ENCODE measurements at places on chromosomes 7 and 10.

DNA sequence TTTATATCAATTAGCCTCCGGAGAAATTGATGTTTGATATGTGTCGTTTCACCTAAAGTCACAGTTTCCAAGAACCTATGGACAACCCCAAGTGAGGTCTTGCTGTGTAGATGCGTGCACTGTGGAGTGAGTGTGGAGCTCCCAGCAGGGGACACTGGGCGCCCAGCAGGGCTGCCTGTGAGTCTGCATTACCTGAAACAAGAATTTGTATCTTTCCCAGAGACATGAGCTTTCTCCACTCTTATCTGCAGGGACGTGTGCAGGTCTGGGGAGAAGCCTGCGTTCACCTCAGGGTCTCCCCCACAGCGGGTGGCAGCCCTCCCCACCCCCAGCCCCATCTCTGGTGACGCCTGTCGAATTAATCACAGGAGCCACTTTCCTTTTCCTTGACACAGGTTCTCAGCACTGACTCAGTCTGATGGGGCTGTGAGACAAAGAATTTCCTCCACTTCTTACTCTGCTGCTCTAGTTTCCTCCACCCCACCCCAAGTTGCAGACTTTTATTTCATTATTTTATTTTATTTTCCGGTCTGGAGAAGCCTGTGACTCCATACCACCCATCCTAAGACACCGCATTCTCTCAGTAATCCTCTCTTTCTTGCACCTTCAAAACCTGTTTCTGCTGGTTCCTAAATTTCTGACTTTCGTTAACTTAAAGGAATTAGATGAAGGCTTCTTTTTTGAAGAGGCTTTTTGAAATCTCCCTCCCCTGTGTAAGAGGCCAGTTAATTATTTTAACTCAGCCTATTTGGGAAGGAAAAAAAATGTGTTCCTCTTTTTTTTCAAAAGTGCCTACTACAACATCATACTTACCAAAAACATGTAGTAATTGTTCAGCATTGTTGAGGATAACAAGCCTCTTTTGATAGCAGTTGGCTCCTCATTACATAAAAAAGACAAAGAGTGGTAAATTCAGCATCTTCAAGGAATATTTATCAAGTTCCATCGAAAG, 17.0 kb upstream of the INSIG1 start:
- no peak for DNase-seq

GRCh38 chr7:157840914-157841772, 504.3 kb downstream of the DNAJB6 start:
- no peak for DNase-seq

DNA sequence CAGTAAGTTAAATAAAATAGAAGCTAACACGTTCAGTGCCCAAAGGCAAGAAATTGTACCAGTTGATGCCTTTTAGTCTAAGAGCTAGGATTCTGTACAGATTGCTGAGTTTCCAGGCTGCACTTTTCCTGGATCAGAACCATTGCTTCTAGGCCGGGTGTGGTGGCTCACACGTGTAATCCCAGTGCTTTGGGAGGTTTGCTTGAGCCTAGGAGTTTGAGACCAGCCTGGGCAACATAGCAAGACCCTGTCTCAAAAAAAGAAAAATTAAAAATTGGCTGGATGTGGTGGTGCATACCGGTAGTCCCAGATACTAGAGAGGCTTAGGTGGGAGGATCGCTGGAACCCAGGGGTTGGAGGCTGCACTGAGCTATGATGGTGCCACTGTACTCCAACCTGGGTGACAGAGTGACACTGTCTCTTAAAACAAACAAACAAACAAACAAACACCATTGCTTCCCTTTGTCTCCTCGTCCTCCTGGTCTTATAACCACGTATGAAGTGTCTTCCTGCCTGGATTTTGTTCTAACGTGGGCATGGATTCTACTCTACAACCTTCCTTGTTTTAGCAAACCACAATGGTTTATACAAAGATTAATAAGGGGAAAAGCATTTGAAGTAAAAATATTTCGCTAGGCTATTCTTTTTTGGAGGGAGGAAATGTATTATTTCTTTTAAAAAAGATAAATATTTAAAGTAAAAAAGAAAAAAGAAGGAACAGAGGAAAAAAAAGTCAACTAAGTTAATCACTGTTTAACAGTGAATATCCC, 9.7 kb upstream of the CCNY start:
- DNase-seq, result no peak

DNA sequence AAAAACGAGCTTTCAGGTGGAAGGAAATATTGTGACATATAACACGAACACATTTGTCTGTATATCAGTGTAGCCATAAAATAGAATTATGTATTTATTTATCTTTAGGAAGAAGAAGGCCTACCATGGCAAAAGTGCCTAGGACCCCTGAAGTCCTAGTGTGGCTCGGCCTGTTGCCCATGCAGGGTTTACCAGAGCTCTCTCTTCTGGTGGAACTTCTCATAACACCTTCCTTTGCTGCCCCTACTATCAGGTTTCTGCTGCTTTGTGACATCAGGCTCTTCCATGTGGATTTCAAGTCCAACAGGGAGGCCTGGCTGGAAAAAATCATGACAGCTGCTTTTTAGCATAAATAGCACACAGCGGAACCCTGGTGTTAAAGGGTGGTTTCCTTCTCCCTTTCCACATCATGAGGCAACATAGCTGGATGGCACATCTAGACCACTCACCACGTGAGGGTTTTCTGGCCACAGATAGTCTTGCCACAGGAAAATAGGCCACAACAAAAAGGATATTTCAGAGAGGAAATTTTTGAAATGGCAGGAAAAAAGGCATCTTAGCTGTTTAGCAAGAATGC, 44.8 kb upstream of the ADO start:
- no peak for DNase-seq

DNA sequence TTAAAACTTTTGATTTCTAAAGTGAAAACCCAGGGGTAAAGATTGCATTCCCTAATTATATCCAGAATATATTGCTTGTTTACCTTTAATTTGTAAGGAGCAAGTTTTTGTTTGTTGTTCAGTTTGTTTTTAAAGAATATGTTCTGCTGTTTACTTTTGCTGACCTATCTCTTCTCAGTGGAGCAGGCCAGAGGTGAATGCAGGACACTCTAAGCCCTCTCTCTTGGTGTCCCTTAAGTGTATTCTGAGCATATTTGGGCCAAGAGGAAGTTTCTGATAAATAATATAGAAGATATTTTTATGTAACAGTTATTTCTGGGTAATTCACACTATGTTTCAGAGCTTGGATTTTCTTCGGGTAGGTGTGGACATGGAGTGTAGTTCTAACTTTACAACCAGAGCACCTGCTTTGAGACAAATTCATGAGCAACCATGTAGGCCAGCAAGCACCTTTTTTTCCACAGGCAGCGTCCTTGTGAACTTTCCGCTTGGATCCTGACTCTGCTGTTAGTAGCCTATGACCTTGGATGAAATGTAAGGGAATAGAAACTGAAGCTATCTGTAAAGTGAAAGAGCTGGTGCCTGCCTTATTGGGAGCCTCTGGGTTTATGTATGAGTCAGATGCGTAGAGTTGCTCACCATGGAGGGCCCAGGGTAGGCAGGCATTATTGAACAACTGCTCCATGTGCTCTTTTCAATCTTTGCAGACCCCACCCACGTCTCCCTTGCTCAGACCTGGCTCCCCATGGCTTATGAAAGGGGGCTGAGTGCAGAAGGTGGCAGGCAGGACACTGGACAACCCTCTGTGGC, 16.1 kb downstream of the OGDH start:
- no peak for DNase-seq

DNA sequence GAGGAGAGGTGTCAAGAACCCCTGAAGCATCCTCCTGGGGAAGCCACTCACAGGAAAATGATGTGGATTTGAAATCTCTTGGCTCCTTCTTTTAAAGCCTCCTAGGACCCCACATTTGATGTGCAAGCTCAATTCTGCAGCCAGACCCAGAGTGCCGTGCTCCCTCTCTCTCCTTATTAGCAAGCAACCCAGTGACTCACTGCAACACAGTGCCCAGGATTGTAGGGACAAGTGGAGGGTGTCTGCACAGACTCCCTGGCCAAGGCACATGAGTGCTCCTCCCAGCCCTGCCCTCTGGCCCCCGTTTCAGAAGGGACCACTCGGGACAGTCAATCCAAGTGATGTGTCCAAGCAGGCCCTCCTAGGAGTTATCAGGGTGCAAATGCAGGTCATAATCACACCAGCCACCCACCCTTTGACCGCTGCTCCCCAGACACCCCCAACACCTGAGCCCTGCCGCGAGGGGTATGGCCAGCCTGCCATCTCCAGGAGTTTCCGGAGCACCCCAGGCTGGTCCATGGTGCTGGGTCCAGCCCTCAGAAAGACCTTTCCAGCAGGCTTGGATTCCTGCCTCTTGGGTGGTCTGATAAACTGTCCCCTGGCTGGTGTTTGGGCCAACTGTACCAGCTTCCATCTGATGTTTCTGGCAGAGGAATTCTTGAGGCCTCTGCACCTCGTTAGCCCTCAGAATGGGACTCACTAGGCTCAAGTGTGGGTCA, 54.5 kb upstream of the CXCL12 start:
- DNase-seq, result no peak

- DNase-seq, result no peak
Observed at GRCh38 chr10:57535306-57535705, 732.4 kb downstream of the IPMK start.

Measured in left ventricle myocardium inferior (tissue), 1 donor.